Spleen (tissue), 13 donors: ENCODE measurements at places on chromosomes 4 and X. TPM values are rescaled to one million over a fixed set of nuclear protein-coding genes. Genes with fewer than 3 reads are reported as not detected.

DDIT4L gene
- total RNA-seq: 0.40 TPM

MAGEB1 gene
- total RNA-seq: not detected

CSAG3 gene
- not detected for total RNA-seq

DNA sequence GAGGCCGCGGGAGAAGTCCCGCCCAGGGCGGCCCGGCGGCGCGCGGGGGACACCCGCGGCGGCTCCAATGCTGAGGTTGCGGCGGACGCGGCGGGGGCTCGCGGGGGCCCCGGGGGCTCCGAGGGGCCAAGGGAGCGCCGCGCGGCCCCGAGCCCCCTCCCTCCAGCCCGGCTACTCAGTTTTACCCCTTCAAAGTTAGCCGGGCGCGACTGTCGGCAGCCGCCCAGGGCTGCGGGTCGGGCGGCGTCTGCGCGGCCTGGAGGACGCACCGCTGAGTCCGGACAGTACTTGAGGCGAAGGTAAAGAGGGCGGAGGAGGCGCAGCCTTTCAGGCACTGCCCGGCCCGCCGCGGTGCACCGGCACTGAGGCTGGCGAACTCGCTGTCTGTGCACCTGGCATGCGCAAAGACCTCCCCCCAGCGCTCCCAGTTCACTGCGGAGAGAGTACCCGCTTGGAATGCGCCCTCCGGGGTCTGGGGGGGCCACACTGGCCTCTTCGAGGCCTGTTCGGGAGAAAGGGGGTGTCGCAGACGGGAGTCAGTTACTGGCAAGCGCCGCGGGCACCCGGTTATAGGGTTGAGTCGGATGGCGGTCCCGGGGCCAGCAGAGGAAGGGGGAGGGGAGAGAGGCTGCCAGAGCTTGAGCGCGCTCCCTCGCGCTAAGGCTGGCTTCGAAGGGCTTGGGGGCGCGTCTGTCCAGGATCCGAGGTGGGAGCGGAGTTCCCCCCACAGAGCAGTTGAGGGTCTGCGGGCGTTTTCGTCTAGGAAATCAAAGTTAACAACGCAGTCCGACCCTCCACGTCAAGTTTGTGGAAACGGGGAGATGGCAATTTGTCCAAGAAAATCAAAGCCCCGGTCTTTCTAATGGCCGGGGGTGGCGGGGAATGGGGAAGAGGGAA lies 1.1 kb downstream of the PCDH19 start:
- H3K27me3 ChIP-seq: peaks cover 67% of the 10 kb centered on the region
- no peak overlapping the region for H3K4me3 ChIP-seq
- no peaks in the 10 kb centered on the region for H3K4me1 ChIP-seq
- H3K27ac ChIP-seq: no peak overlapping the region
- H3K36me3 ChIP-seq: no peaks in the 10 kb centered on the region
- no peak for DNase-seq

- H3K4me3 ChIP-seq: no peak overlapping the region
- H3K4me1 ChIP-seq: peaks cover 25% of the 10 kb centered on the region
- no peak overlapping the region for H3K27ac ChIP-seq
- no peaks in the 10 kb centered on the region for H3K27me3 ChIP-seq
- H3K36me3 ChIP-seq: no peaks in the 10 kb centered on the region
Measured at GRCh38 chr4:700587-701264, 4.9 kb upstream of the PCGF3 start.

DNA sequence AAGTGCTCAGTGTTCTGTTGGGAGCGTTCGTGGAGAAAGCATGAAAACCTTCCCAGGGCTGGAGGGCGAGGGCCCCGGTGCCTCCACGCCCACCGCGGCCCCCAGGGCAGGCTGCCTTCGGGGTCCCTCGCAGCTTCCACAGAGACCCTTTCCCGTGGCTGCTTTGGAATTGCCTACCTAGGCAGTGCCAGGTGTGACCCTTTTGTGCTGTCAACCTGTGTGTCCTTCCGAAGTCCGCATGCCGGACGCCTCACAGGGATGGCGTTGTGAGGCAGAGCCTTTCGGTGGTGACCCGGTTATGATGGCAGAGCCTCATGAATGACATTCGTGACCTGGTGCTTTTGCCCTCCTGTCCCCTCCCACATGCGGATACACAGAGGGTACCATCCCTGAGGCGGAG lies 17.4 kb downstream of the TMEM175 start:
- H3K4me1 ChIP-seq: no peaks in the 10 kb centered on the region
- no peak overlapping the region for H3K27ac ChIP-seq
- H3K4me3 ChIP-seq: no peak overlapping the region
- peak; percentile 66 for DNase-seq
- H3K27me3 ChIP-seq: no peaks in the 10 kb centered on the region
- H3K36me3 ChIP-seq: peaks cover 35% of the 10 kb centered on the region

DNA sequence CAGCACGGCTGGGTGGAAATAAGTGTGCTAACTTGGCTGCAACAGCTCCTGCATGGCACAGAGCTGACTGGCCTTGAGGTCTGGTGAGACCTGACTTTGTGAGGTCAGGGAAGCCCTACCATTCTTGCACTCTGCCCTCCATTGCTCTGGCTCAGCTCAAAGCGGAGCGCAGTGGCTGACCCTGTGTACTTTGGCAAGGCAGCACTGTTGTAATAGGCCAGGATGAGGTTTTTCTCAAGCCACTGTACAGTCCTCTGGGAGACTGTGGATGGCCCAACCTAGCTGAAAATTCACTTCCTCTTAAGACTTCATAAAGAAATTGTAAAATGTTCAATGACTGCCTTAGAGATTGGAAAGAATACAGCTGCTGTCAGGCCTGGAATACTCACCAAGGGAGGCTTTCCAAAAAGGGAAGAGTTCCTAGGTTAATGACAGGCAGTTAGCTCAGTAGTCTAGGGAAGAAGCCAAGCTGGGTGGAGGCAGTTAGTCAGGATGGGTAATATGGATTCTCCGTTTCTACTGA lies 129.8 kb downstream of the GUCY2F start:
- no peak overlapping the region for H3K4me3 ChIP-seq
- no peaks in the 10 kb centered on the region for H3K4me1 ChIP-seq
- peak overlapping the region; percentile 35 for H3K27ac ChIP-seq
- no peaks in the 10 kb centered on the region for H3K36me3 ChIP-seq
